ENCODE measurements at places on chromosomes 1 and 21.

- DNase-seq: no peak
Measured at GRCh38 chr21:33157303-33157702, 72.4 kb upstream of the IFNAR2 start.

DNA sequence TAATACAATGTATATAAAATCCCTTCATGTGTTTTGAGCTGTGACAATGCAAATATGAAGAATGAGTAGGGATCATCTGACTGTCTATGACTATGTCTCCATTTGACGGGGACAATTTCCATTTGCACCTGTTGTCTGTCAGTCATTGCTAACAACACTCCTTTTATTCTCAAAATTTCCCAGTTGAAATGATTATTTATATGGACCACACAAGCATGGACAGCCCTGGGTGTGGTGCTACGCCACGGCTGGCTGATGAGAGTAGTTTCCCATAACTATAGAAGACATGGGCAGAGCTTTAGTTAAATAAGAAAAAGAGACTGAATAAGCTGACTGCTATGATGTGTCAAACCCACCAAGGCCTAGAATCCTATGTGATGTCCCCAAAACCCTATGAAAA lies 135.8 kb downstream of the MAP3K21 start:
- no peak for DNase-seq

DNA sequence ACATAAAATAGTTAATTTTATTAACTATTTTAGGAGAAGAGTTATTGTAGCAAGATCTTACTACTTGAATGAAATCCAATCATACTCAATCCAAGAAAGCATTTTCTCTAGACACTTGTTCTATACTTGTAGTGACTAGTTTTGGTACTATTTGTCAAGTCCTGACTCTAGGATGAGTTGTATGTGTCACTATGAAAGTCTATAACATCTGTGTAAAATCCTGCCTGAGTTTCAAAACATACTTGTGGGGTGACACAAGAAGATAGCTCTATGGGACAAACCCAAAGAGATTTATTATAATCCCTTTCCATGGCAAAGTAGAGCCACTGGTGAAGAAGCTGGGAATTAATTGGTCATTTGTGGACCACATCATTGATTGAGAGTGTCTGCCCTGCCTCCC lies 1042.2 kb upstream of the ADGRL4 start:
- DNase-seq: no peak

DNA sequence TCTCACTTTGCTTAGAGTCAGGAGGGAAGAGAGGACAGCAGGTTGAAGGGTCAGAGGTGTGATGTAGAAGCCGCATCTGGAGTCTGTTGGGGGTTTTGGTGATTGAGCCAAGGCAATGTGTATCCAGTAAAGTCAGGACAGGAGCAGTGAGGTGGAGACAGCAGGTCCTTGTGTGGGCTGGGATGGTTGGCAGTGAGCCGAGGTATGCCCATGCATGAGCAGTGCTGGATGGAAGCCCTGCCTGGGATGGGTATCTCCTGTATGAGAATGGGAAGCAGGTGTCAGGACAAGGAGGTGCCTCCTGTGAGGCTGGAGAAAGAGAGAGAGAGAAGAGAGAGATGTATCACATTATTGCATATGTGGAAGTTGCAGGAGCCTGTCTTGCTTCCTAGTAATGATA lies 90.0 kb downstream of the OBSCN start:
- no peak for DNase-seq

DNA sequence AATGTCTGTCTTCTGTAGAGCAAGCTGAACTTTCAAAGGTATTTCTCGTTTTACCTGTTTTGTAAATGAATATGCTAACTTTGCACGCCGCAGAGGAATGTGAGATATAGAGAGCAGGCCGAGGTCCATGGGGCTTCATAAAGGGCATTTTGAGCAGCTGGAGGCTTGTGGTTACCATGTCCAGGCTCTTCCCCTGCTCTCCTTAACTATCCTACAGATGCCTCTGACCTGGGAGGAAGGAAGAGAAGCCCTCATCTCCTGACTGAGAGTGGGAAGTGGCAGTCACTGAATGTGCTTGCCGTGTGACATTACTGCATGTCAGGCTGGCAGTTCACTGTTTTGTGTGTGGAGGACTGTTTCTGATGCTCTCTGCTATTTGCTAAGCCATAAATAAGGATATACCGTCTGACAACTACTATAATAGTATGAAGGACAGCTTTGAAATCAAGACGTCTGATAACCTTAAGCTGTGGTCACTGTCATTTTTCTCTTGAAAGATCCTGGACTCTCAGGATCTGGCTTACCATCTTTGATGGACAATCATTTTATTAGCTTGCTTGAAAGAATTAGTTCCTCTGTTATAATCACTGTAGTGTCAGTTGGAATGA lies 92.2 kb downstream of the DYRK1A start:
- DNase-seq: no peak

GRCh38 chr1:8569242-8569641 lies 248.2 kb downstream of the RERE start:
- no peak for DNase-seq
